AG10803 (cell line): ENCODE measurements at places on chromosomes 2 and 18.

DNA sequence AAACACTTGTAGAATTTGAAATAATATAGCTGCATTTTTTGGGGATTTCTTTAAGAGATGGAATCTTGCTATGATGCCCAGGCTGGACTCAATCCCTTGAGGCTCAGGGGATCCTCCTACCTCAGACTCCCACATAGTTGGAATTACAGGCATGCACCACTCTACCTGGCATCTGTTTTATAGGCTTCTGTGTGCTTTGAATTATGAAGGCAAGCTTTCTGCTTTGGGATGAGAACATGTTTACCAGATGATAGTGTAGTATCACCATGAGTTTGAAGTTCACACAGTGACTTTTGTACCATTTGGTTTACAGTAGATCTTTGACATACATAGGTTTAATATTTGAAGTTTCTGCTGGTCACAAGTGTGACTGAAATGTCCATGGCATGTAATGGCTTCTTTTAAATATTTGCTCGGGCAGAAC is 10.7 kb downstream of the CNOT11 start:
- DNase-seq, result no peak

- DNase-seq, result no peak
Measured at GRCh38 chr2:180291552-180292421, 284.7 kb upstream of the CWC22 start.

GRCh38 chr2:174330945-174331594 is 3.7 kb upstream of the SP9 start:
- no peak for DNase-seq

DNA sequence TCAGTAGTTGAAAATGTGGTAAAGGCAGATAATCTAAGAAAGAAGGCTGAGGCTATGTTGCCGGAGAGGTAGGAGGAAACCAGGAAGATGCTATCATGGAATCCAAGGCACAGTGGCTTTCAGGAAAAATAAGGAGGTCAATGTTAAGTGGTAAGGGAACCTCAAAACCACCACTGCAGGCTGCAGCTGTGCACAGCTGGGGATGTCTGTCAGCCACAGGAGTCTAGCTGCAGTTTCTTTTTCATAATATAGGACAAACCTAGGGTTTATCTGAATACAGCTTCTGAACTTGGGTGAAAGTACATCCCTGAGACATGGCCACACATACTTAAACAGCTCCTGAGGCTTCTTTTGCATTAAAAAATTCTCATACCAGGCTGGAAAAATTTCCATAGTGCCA is 93.9 kb downstream of the SLC5A7 start:
- no peak for DNase-seq

DNA sequence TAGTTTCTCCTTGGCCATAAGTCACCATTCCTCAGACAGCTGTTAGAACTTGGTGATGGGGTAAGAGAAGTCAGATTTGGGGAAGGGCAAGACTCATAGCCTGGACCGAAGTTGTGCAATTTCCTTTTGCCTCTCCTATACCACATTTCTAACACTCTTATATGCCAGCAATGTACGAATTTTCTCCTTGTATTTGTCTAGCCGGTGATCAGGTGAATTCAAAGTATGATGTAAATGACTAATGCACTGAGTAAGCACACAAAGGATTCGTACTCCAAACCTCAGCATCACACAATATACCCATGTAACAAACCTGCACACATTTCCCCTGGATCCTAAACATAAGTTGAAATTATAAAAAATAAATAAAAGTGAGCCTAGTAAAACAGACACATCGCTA is 1143.5 kb upstream of the CELF4 start:
- no peak for DNase-seq

DNA sequence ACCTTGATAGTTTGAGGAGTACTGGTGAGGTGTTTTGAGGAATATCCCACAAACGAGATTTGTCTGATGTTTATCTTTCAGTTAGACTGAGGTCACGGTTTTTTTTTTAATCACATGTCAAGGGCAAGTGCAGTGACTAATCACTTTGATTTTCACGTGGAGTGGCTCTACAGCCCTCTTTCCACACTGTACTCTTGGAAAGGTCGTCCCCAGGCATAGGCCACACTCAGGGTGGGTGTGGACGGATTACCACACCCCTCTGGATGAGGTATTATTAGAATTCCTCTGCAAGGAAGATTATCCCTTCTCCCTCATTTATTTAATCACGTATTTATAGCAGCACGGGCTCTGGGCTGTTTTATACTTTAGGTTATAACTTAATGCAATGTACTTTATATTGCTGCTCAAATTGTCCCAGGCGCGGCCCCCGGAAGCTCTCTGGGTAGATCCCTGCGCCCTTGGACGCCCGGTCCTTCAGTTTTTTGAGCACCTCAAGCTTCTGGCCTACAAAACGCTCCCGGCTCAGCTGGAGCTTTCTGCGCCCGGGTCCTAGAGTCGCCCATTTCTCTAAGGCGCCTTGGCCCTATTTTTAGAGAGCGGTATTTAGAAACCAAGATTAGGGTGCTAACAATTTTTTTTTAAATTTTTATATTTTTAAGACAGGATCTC is 515 bp upstream of the PLEKHB2 start:
- DNase-seq, result peak; percentile 83

DNA sequence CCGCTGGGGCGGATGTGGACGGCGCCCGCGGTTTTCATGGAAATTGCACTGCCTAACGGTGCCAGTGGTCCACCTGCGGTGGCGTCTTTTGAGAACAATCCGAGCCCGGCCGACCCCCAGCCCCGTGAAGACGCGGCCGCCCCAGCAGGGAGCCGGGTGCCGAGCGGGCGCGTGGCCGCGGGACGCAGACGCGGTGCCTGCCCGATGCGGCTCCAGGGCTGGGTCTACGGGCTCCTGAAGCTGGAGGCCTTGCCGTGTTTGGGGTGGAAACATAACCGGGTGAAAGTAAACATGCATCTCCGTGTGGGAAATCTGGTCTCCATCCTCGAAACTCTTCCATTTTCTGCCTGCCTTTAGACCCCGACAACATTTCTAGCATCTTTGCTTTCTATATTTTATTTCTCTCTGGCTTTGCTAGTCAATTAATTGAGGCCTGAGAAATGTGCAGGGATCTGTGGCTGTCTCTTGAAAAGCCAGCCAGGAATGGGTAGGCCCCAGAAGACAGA is 572 bp downstream of the INPP4A start:
- peak; percentile 19 for DNase-seq

GRCh38 chr18:45993438-45993837 is 26.3 kb upstream of the EPG5 start:
- peak; percentile 89 for DNase-seq

- DNase-seq, result no peak
Measured at GRCh38 chr18:69220529-69220928, 180.2 kb upstream of the DOK6 start.

GRCh38 chr2:192696857-192697256 is 502.1 kb upstream of the TMEFF2 start:
- no peak for DNase-seq

- no peak for DNase-seq
Measured at GRCh38 chr18:63681449-63682340, 20.0 kb upstream of the SERPINB3 start.

- peak; percentile 86 for DNase-seq
Measured at GRCh38 chr2:181790716-181791649, 100.5 kb upstream of the ITPRID2 start.

GRCh38 chr2:119114266-119114665 is 44.3 kb downstream of the C1QL2 start:
- no peak for DNase-seq

DNA sequence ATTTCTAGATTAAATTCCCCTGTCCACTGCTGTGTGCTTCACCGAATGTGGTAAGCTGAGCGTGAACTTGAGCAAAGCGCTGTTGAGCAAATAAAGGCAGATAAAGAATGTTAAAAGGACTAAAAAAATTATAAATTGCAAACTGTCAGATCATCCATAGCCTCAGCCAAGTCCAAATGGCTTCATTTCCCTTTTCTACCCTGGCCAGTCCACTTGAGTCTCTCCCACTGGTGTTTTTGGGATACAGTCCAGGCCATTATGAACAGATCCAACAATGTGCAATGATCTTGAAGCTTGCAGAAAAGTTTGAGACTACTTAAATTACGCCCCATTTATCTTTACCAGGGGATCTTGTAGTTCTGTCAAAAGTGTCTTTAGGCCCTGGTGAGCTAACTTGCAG is 254.6 kb upstream of the PIK3C3 start:
- DNase-seq, result no peak

DNA sequence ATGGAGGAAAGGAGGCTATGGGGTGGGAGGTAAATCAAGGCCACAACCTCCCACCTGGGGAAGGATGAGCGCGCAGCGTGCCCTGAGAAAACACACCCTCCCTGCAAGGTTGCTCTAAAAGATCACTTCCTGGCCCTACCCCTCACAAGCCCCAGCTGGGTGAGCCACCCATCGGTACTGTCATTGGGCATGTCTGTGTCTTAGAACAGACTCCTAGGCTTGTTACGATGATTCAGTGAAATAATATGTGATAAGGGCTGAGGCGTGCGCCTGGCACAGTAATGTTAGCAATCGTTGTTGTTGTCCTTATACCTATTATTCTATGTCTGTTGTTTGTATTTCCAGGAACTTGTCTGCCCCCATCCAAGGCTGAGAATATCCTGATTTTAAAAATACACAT is 175.1 kb downstream of the ZFP36L2 start:
- DNase-seq, result no peak

DNA sequence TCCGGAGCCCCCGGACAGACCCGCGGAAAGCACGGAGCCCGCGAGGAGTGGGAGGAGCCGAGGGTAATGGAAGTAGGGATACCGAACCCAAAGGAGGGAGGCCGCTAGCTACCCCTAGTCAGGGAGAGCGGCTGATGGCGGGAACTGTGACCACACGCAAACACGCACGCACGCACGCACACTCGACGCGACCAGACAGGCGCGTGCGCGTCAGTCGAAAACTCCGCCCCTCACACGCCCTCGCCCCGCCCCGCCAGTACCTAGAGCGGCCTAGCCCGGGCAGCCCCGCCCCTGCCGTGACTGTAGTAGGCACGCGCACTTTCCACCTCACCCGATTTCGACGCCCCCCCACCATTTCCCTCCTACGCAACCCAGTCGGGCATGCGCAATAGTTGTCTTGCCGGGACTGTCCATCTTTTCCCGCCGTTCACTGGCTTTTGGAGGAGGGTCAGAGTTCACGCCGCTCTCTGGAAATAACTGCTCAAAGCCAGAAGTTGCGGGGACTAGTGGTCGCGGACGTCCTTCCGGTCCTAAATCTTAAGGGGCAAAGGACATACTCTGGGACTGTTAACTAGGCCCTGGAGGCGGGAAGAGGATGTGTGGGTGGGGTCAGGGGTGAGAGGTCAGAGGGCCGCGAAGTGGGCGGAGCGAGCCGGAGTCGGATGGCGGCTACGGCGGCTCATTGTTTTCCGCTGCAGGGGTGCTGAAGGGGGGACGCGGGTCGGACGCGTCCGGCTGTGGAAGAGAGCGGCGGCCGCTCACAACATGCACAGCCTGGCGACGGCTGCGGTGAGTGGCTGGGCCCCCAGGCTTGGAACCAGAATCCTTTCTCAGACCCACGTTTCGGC is at the start of the genes CNOT9 and USP37:
Gene CNOT9, plus strand, starts transcription at position 650 of the 848 bp plus-strand sequence. Its CDS starts 116 bp downstream, at position 766.
Gene USP37, minus strand, starts transcription at position 162 of the 848 bp plus-strand sequence. CDS start 9,698 bp downstream, outside the sequence.
- DNase-seq, result peak; percentile 97

DNA sequence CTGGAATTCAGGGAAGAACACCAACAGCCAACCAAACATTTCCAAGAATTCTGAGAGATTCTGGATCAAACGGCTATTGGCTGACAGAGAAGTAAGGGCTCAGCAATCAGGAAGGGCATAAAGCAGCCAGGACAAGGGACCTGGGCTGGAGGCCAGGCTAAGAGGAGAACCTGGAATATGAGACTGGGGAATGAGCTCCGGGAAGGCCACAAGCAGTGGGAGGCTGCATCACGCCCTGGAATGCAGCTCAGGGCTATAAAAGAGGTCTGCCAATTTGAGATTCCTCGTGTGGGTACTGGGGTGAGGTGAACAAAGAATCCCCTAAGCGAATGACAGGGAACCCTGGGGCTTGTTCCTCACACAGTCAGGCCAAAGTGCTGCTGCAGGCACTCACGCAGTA is 60.4 kb downstream of the ANO7 start:
- no peak for DNase-seq

- DNase-seq, result no peak
Measured at GRCh38 chr2:27291865-27292264, 9.6 kb downstream of the TRIM54 start.

DNA sequence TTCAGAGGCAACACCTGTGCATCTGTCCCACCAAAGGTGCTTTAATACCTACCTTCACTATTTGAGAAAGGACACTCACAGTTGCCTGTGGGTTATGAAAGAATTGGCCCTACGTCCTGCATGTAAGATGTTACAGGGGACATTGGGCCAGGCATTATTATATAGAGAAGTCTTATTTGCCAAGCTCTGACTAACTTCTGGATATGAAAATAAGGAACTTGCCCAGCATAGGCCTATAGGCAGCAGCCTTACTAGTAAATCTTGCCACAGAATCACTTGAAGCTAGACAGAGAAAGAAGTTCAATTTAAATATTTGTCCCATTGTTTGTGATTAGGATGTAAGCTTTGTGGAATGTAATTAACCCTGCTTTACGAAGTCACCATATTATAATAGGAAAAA is 41.7 kb downstream of the NLRC4 start:
- DNase-seq, result no peak

DNA sequence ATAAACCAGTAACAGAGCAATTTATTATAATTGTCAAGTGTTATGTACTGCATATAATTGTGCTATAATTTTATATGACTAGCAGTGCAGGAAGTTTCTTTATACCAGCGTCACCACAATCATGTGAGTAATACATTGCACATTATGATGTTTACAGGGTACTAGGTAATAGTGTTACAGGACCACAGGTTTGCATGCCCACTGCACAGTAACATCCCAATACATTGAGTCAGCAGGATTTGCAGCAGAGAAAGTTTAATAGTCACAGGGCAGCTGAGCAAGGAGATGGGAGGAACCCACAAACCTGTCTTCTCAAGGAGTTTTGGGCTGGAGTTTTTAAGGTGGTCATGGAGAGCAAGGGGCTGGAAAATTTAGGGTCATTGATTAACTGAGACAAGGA is 1042.9 kb upstream of the ACVR2A start:
- DNase-seq, result no peak

- DNase-seq, result no peak
Measured at GRCh38 chr2:226151157-226151556, 648.5 kb downstream of the IRS1 start.

- DNase-seq, result no peak
Measured at GRCh38 chr2:148752977-148753376, 108.4 kb downstream of the EPC2 start.

- peak; percentile 83 for DNase-seq
Measured at GRCh38 chr2:119694845-119695521, 16.0 kb downstream of the TMEM177 start.

DNA sequence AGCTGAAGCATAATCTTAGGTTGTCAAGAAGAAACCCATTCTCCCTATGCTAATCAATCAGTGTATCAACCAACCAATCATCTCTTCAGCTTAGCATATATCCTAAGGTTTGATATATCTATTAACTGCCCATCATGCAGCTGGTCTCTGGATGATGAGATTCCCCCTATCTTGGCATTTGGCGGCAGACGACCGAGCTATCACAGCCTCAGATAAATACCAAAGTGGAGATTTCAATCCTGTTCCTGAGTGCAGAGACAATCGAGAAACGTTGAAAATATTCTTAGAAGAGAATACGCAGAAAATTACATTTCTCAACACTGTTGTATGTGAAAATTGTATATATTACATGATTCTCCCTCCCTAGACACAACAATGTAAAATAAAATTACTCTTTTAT is 259.0 kb upstream of the SIX3 start:
- DNase-seq, result no peak
